ENCODE measurements at places on chromosomes 3 and 15.

- DNase-seq, result peak; percentile 60
Observed at GRCh38 chr3:13419505-13420044, 547 bp downstream of the NUP210 start.

DNA sequence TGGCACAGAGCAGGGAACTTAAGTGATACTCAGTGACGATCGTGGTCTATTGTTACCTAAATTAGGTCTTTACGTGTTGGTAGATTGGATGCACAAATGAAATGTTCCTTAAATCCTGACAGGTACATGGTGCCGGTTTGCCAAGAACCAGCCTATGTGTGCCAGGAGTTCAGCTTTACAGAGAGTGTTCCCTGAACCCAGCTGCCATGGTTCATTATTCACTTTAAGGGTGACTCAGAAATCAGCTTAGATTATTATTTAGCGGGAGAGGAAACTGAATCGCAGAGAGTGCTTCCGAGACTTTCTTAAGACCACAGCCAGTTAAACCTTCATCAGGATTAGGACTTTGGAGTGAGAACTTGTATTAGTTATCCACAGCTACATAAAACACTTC lies 21.5 kb downstream of the FAM43A start:
- no peak for DNase-seq

DNA sequence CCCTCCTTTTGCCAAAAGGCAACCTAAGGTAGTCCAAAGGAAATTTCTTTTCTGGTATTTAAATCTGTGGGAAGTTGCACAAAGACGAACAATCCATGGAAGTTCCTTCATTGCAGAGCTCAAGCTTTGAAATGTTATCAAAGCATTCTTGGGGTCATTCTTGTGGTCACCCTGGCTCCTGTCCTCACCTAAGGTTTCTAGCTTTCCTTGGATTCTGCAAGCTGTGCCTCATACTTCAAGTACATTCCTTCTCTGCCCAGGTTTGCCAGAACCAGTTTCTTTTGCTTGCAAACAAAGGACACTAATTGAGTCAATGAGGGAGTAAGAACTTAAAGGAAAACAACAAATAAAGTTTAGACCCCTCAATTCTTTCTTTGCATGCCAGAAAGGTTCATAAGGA lies 329.8 kb upstream of the PDZRN3 start:
- DNase-seq, result no peak

- no peak for DNase-seq
Observed at GRCh38 chr3:10693457-10693856, 122.6 kb upstream of the SLC6A11 start.

DNA sequence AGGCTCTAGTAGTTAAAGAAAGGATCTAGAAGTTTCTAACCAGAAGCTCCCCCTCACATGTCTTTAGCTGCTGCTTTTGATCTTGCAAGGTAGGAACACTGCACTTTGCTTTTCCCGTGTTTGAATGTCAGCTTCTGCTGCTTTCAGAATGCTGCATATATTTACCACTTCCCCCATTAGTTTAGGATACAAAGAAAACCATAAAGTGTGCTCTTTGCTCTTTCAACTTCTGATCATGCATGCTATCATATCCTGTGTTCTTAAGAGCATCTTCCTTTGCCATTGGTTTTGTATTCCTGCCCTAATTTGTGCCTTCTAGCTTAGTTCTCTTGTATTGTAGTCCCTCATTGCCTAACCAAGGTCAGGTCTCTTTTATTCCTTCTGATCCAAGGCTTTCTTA lies 43.3 kb downstream of the ZNF609 start:
- no peak for DNase-seq

DNA sequence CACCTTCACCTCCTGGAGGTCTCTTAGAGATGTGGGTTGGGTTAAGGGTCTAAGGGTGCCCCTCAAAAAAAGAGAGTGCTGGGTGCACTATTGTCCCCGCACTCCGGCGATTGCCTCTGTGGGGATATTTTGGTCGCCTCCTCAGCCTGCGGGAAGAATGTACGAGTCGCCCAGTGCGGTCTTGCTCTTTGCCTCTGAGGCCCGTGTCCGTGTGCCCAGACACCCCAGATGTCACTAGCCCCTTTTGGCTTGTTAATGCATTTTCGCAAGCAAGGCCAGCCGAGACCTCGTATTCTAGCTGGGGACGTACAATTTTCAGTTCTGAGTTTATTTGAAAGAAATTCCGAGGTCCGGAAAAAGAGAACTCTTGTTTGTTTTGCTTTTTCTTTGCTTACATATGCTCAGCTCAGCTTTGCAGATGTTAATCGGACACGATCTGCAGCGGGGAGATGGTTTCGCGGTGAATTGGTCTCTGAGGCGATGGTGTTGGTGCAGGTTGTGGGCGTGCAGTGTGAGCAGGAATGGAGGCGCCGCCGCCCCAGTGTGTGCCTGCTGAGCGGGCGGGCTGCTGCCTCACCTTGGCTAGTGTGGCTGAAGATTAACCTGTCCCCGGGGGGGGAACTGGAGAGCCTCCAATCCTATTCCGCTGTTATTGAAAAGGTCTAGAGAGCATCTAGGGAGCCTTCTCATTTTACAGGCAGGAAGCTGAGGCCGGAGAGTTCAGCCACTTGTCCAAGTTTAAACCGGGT lies 1.4 kb downstream of the ST6GAL1 start:
- no peak for DNase-seq

GRCh38 chr15:47929138-47929803 lies 191.5 kb upstream of the SLC24A5 start:
- no peak for DNase-seq

DNA sequence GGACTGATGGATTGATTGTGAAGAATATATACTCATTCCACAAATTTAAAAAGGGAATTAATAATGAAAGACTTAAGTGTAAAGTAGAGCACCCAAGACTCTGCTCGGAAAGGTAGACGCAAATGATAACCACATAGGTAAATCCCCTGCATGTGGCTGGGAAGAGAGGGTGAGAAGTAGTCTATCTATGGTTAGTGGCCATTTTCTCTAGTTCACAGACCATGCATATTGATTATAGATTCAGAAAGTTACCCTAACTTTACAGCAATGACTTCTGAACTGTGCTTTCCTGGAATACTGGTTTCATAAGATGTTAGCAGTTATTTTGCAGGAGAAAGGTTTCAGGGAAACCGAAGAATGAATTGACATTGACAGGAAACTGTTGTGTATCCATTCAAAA lies 51.7 kb downstream of the CASR start:
- DNase-seq, result no peak

DNA sequence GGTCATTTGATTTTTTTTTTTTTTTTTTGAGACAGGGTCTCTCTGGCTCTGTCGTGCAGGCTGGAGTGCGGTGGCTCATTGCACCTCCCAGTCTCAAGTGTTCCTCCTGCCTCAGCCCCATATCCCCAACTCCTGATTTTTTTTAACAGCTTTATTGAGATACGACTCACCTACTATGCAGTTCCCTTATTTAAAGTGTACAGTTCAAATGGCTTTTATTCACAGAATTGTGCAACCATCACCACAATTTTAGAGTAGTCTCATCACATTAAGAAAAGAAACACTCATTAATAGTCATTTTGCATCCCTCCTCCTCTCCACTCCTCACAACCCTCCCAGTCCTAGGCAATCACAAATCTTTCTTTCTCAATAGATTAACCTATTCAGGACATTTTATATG lies 1.9 kb upstream of the TRA2B start:
- no peak for DNase-seq

GRCh38 chr3:181369637-181370036 lies 342.1 kb upstream of the SOX2 start:
- no peak for DNase-seq

DNA sequence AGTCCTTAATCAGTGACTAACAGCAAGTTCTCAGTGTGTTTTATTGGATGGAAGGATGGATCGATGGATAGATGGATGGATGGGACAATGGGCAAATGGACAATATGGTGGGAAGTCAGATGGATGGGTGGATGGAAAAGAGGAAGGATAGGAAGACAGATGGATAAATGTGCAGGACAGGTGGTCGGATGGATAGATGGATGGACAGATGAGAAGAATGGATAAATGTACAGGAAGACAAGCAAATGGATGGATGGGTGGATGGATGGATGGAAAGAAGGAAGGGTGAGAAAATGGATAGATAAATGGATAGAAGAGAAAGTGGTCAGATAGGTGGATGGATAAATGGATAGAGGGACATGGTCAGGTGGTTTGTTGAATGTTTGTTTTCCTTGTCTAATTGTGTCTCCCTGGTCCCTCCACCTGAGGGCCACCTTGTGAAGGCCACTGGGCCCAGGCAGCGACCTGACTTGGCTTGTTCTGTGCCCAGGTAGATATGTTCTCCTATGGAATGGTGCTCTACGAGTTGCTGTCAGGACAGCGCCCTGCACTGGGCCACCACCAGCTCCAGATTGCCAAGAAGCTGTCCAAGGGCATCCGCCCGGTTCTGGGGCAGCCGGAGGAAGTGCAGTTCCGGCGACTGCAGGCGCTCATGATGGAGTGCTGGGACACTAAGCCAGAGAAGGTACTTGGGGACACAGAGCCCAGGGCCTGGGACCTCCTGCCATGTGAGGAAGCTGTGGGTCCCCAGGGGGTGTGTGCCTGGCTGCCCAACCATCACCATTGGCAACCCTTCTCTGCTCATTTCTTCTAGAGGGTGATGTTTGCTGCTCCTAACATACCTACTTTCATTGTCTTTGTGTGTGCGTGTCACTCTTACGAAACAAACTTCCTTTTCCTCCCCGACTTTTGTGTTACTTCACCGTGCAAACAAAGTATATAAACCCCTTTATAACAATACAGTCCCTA lies 137.5 kb downstream of the LRRK1 start:
- DNase-seq, result no peak

GRCh38 chr3:18725668-18726407 lies 300.7 kb upstream of the SATB1 start:
- DNase-seq, result no peak

GRCh38 chr3:28042707-28043106 lies 198.7 kb upstream of the CMC1 start:
- DNase-seq, result no peak

DNA sequence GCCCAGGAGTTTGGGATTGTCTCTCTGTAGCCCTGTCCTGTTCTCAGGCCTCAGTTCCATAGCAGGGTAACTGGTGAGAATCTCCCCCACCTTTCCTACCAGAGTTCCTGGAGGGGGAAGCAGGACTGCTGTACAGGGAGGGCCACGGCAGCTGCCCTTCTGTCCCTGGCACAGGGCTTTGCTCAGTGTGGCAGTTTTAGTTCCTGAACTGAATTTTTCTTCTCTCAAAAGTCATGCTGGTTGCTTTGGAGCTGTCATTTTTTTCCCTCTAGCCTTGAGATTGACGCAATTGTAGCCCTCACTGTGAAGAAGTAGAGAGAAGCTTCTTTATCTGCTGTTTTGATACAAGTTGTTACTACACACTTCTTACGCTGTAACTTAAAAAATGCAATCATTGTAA lies 55.5 kb downstream of the TPRG1 start:
- no peak for DNase-seq

GRCh38 chr3:173548261-173548660 lies 150.7 kb downstream of the NLGN1 start:
- no peak for DNase-seq

GRCh38 chr3:150149651-150150051 lies 179.0 kb upstream of the PFN2 start:
- DNase-seq, result no peak

- no peak for DNase-seq
Observed at GRCh38 chr3:182909318-182910040, 70.9 kb downstream of the DCUN1D1 start.

DNA sequence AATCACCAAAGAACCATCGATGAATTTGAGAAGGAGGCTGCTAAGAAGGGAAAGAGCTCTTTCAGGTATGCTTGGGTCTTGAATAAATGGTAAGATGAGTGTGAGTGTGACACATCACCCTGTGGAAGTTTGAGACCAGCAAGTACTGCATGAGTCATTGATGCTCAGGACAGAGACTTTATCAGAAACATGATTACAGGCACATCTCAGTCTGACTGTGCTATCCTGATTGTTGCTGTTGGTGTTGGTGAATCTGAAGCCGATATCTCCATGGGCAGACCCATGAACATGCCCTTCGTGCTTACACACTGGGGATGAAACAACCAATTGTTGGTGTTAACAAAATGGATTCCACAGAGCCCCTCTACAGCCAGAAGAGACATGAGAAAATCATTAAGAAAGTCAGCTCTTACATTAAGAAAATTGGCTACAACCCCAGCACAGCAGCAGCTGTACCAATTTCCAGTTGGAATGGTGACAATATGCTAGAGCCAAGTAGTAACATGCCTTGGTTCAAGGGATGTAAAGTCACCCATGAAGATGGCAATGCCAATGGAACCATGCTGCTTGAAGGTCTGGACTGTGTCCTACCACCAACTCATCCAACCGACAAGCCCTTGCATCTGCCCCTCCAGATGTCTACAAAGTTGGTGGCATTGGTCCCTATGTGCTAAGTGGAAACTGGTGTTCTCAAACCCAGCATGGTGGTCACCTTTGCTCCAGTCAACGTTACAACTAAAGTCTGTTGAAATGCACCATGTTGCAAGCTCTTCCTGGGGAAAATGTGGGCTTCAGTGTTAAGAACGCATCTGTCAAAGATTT lies 20.5 kb downstream of the TM4SF4 start:
- no peak for DNase-seq

DNA sequence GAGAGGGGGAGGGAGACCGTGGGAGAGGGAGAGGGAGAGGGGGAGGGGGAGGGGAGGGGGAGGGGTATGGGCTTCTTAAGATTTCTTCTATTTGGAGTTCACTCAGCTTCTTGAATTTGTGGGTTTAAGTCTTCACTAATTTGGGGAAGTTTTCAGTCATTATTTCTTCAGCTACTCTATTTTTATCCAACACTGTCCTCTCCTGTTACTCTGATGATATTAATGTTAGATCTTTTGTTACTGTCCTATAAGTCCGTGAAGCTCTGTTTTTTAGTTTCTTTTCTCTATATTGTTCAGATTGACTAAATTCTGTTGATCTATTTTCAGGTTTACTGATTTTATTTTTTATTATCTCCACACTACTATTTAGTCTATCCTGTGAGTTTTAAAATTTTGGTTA lies 351.5 kb upstream of the TPM1 start:
- DNase-seq, result no peak

GRCh38 chr3:145942052-145942451 lies 218.9 kb downstream of the PLOD2 start:
- DNase-seq, result no peak

DNA sequence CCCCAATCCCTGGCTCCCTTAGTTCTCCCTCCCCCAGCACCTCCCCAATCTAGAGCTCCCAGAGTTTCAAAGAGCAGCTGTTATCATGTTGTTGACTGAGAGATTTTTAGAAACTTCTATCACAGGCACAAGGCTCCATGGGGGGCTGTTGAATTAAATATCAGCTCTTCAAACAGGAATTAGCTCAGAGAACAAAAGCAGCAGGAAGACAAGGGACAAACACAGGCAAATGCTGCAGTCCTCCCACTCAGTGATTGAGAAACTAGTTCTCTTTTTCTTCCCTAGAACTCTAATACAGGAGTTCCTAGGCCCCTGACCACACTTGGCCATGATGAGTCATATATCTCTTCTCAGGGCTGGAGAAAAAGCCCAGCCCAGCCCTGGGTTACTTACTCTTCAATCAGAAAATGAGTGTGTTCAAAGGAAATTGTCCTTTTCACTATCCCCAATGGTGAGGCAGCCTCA lies 262.1 kb downstream of the IGSF11 start:
- no peak for DNase-seq

- DNase-seq, result no peak
Observed at GRCh38 chr3:33186524-33187367, 31.9 kb downstream of the SUSD5 start.

GRCh38 chr3:124512881-124513609 lies 217.2 kb upstream of the UMPS start:
- no peak for DNase-seq

- no peak for DNase-seq
Observed at GRCh38 chr15:86834115-86834863, 754.6 kb downstream of the AGBL1 start.

Data from right forelimb (tissue), 1 donor.